Stimulated activated CD8-positive, alpha-beta memory T cell treated with anti-CD3 and anti-CD28 coated beads, Interleukin-2, amount 100 ng/mL, for 1 hour (primary cell): ENCODE measurements at places on chromosomes 11 and 22.

- no peak for DNase-seq
Observed at GRCh38 chr11:66291706-66292542, at the start of gene TMEM151A. Gene TMEM151A, plus strand, starts transcription at chr11:66291894. Its CDS starts 120 bp downstream, at chr11:66292014.

GRCh38 chr11:32386770-32387377 is 48.5 kb downstream of the WT1 start:
- no peak for DNase-seq

GRCh38 chr11:131686836-131687235 is 316.4 kb downstream of the NTM start:
- DNase-seq: no peak

DNA sequence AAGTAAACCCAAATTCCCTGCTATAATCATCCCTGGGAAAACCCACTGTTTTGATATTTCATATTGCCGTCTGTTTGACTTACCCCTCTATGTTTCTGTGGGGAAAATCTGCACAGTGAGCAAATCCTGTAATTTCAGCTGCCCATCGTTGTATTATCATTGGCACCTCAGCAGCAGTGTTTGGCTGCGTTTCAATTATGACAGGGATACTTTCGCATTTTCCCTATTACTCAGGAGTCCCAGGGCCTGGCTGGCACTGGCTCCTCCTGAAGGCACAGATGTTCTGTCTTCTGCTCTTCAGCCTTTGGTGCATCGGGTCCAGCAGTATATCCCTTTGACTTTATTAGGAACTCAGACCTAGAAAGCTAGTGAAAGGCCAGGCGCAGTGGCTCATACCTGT is 12.2 kb upstream of the MMP12 start:
- DNase-seq: no peak

DNA sequence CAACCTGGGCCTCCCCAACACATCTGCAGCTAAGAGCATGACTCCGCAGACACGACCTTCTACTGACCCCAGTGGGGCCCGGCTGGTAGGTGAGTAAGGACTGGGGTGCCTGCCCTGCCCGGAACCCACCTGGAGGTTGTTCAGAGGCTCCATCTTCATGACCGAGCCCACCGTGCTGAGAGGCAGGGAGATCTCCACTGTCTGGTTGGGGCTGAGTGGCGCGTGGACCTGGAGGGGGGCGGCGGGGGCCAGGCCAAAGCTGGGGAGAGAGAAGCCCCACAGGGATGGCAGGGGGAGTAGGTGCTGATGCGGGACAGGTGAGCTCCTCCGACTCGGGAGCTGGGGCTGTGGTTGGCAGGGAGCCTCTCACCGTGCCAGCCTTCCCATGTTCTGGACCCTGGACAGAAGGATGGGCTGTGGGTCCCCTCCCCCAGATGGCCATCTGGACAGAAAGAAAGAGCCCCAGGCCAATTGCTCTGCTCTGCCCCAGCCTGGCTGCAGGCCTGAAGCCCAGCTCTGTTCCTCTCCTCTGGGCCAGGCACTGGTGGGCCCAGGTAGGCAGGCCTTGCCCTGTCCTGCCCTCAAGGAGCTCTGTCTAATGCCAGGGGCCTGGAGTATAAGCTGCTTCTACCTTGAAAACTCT is 16.3 kb upstream of the RASL10A start:
- DNase-seq: no peak

GRCh38 chr11:110859998-110860397 is 147.8 kb upstream of the ARHGAP20 start:
- no peak for DNase-seq

GRCh38 chr22:26967282-26967681 is 309.9 kb downstream of the MIAT start:
- no peak for DNase-seq
